Renal cortex interstitium (tissue), 15 donors: ENCODE measurements at places on chromosomes 13 and 19. TPM values are rescaled to one million over a fixed set of nuclear protein-coding genes. Genes with fewer than 3 reads are reported as not detected.

GRCh38 chr19:47794526-47794925, 9.8 kb downstream of the TPRX1 start:
- DNase-seq, result no peak

The ZNF419 gene
- 22.7 TPM for polyA plus RNA-seq

GRCh38 chr19:39676004-39676403, 20.3 kb downstream of the LGALS16 start:
- DNase-seq, result no peak

- no peak for DNase-seq
Measured at GRCh38 chr19:32688311-32688710, 3.3 kb upstream of the NUDT19 start.

DNA sequence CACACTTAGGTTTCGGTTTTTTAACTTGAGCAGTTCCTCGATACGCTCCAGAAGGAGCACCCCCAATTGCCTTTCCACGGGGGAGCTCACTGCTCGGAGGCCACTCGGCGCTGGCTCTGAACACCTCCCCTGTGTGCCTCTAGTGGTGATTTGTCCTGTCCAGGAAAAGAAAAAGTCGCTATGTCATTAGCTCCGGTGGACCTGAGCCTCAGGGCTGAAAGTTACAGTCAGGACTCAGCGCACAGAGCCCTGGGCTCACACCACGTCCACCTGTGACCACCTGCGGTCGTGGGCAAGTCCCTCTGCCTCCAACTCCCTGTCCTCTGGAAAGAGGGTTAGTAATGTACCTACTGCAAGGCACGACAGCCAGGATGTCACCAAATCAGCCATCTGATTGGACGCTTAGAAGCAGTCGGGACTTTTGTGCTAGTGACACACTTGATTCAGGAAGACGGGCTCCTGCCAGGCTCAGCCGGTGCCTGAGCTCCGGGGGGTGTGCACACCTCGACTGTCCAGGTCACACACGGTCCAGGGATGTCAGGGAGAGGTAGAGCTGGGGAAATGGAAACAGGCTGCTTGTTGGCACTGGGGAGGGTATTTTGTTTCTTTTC, 3.9 kb upstream of the TMPRSS9 start:
- no peak for DNase-seq

DNA sequence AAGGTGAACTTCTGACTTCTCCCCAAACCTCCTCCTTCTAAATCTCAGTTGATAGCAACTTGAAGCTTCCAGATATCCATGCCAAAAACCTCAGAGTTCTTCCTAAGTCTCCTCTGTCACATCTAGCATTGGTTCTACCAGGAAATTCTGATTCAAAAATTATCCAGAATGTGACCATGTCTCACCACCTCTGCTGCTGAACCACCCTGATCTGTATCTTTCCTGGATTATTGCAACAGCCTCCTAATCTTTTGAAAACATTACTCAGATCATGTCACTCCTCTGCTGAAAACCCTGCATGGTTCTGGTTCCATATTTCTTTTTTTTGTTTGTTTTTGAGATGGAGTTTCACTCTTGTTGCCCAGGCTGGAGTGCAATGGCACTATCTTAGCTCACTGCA, 78.7 kb upstream of the TNFSF11 start:
- no peak for DNase-seq

DNA sequence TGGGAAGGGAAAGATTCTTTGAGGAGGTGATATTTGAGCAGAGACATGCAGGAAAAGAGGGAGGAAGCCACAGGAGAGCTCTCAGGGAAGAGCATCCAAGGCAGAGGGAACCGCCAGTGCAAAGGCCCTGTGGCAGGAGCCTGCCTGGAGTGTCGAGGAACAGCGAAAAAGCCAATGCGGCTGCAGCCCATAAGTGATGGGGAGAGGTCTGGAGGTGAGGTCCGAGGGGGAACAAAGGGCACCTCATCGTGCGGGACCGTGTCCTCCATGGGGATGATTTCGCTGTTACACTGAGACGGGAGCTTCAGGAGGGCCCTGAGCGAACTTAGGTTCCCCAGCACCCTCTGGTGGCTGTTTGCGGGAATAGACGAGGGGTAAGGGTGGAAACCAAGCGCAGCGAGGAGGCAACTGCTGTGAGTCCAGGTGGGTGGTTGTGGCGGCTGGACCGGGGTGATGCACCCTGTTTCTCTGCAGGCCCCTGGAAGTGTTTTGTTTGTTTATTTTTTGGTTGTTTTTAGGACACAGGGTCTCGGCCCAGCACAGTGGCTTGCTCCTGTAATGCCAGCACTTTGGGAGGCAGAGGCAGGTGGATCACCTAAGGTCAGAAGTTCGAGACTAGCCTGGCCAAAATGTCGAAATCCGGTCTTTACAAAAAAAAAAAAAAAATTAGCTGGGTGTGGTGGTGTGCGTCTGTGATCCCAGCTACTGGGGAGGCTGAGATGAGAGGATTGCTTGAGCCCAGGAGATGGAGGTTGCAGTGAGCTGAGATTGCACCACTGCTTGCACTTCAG, 5.9 kb upstream of the EHD2 start:
- DNase-seq, result no peak

DNA sequence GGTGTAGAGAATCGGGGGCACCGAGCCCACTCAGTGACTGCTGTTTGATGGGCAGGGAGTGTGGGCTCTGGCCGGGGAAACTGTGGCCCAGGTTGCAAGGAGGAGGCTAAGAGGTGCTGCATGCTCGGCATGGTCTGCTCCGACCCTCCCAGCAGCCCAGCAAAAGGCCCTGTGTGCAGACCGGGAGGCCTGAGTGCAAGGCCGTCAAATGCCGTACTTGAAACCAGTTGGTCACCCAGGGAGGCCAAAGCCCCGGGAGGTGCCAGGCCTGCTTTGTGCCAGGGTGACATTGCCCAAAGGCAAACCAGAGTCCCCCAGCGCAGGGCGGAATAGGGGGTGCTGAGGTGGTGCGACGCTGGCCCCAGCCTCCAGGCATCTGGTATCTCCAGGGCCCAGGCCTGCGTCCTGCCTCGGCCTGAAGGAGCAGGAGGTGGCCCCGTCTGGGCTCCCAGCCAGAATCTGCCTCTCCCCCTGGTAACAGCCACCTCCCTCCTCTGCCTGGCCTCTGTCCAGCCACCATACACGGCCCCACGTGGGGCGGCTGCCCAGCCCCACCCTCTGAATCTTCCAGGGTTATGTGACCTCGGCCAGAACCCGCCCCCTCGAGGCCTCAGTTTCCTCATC, 4.0 kb downstream of the PIK3R2 start:
- peak; percentile 53 for DNase-seq

The S1PR2 gene
- polyA plus RNA-seq, result 13.0 TPM

- DNase-seq, result no peak
Measured at GRCh38 chr13:28449826-28450773, 44.8 kb downstream of the FLT1 start.

DNA sequence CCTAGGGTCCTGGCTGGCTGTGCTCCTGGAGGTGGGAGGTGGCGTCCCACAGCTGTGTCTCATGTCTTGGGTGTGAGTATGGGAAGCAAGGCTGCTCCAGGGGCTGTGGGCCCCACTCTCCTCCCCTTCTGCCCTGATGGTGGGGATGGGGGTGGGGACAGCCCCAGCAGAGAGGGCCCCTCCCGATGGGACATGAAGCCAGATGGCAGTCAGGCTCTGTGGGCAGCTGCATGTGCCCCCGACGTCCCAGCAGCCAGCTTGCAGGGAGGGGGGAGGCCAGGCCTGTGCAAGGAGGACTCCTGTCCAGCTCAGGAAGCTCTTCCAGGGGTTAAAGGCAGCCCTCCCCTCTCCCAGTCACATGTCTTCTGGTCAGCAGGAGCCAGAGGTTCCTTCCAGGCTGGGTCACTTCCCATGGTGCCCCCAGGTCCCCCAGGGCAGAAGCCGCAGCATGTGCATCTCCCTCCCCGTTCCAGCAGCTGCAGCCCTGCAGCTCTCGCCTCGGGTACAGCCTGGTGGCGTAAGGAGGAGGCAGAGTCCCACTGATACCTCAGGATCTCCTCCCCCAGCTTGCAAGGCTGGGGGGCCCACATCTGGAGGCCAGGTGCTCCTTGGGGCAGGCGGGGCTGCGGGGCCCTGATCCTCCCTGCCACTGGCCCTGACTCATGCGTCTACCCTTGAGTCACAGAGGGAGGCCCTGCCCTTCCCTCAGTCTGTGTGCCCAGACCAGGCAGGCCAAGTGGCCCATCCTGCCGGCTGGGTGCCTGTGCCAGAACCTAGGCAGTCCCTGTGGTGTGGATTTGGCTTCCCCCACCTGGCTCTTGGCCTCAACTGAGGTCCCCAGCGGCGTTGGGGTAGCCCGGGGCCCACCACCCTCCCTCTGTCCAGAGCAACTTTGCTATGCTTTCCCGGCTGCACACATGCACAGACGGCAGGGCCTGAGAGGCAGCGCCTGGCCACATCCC, 13.0 kb downstream of the YIPF2 start:
- DNase-seq, result no peak

The U2AF1L4 gene
- polyA plus RNA-seq, result 12.8 TPM

DNA sequence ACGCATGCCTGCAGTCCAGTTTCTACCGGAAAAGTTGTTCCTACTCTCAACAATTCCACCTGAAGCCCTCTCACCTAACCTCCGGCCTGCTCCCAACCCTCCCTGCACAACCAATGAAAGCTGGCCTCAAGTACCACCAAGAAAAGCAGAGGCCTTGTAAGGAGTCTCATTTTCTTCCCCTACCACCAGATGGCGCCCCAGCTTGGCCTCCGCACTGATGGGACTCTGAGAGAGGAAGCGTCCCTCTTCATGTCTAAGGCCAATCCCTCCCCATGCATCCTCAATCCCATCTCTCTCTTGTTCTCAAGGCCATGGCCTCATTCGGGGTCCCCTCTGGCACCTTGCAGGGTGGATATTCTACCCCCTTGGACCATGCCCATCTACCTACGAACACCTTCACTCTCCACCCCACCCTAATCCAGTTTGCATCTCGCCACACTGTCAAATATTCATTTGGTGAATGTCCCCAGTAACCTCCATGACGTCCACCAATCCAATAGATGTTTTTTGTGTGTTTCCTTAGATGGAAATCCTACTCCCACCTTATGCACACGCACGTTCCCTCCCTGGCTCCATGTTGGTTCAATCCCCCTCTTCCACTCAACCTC, 412.8 kb downstream of the ZNF536 start:
- no peak for DNase-seq

The NDUFA11 gene
- polyA plus RNA-seq, result 130 TPM

DNA sequence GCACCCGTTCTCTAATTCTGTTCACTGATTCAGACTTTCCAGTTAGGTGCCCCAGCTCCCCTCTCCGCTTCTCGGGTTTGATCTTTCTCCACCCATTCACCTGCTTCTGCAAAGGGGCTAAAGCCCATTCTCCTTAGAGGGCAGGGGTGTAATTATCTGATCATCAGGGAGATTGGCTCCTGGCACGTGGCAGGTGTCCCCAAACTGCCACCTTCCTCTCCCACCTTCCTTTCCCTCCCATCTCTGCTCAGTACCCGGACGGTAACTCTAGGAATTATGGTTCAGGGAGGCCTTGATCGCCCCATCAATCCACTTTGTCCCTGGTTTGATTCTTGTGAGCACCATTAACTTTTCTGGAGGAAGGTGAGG, 212 bp downstream of the FFAR1 start:
- DNase-seq, result no peak

- DNase-seq, result no peak
Measured at GRCh38 chr13:113654591-113655345, 3.2 kb downstream of the ATP4B start.

DNA sequence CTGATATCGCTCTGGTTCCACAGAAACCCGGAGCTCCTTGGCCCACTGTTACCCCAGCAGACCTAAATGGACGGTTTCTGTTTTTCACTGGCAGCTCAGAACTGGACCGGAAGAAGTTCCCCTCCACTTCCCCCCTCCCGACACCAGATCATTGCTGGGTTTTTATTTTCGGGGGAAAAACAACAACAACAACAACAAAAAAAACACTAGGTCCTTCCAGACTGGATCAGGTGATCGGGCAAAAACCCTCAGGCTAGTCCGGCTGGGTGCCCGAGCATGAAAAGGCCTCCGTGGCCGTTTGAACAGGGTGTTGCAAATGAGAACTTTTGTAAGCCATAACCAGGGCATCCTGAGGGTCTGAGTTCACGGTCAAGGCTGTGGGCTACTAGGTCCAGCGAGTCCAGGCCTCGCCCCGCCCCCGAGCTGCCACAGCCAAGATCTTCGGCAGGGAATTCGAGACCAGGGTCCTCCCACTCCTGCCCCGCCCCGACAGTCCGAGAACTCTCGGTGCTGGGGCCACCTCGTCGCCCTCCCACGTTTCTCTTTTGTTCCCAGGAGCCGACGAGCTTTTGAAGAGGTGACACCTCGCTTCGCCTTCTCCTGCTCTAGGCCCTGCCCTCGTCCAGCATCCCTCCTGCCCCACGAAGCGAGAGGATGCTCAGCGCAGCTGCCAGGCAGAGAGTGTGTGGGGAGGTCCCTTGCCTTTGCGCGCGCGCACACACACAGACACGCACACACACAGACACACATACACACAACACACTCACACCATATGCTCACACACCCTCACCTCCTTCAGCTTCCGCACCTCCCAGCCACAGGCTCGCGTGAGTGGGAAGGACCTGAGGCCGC, 8.8 kb downstream of the ZIC2 start:
- DNase-seq, result no peak

DNA sequence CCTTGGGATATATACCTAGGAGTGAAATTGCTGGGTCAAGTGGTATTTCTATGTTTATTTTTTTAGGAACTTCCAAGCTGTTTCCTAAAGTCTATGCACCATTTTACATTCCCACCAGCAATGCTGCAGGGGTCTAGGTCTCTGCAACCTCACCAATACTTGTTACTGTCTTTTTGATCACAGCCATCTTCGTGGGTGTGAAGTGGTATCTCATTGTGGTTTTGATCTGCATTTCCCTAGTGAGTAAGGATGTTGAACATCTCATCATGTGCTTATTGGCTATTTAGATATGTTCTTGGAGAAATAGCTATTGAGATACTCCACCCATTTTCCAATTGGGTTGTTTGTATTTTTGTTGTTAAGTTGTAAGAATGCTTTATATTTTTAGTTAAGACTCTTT, 2.7 kb downstream of the OR10H2 start:
- DNase-seq, result no peak
